Cerebellum (tissue), 4 donors: ENCODE measurements at places on chromosomes 7 and 10. TPM values are rescaled to one million over a fixed set of nuclear protein-coding genes. Genes with fewer than 3 reads are reported as not detected.

GRCh38 chr7:138842111-138842510 is 44.1 kb upstream of the ATP6V0A4 start:
- no peak for DNase-seq

DNA sequence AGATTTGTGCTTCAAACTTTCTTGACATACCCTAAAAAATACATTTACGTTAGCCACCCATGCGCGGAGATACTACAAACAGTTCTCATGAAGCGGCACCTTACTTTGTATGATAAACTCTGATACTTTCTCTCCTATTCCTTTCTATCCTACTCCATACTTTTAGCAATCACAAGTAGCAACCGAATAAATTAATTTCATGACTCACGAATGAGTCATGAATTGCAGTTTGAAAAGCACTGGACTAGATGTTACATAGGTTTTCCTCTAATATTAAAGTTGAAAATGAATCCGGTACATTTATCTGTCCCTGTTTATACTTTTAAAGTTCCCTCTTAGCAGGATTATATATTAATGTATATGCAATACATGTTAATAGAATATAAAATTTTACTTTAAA is 67.6 kb downstream of the CUBN start:
- DNase-seq: no peak

- DNase-seq: no peak
These were observed 36.3 kb upstream of the IL15RA start for GRCh38 chr10:6013413-6014192.

DNA sequence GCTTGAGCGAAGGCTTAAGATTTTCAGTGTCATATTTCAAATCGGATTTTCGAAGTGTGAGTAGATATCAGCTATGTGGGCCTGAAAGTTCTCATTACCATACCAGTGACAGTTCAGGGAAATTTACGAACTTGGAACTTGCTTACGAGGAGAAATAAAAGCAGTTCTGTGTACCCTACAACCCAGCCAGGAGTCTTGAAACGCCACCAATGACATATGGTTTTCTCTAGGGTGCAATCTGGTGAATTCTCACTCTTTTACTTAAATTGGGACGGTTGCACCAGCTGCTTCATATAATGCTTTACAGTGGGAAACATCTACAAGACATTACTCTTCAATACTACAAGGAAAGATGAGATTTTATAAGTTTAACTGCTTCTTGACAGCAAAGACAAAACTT is 253.6 kb upstream of the FOXK1 start:
- no peak for DNase-seq

DNA sequence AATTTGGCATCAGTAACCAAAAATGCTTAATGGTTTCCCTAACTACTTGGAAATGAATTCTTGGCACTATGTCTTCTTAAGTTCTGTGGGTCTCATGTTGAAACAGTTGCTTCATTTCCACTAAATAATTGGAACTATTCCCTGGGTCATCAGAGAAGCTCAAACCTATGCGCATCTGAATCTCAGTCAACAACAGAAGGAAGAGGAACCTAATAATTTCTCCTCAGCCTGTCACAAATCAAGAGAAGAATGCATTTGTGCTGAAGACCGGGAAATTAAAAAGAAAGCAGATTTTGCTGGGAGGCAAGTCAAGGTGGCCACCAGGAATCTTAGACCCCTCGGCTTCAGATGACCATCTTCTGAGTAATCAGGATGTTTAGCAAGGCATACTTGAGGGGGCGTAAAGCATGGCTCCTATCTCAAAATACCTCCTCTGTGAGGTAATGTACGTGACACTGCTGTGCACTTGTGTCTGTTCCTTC is 41.4 kb downstream of the TOMM7 start:
- no peak for DNase-seq

ECD gene
- total RNA-seq: 25.7 TPM
